ENCODE measurements at places on chromosomes 13 and 19. TPM values are rescaled to one million over a fixed set of nuclear protein-coding genes. Genes with fewer than 3 reads are reported as not detected.

- DNase-seq = peak; percentile 6
Observed at GRCh38 chr13:79772811-79773210, 291.9 kb downstream of the NDFIP2 start.

DNA sequence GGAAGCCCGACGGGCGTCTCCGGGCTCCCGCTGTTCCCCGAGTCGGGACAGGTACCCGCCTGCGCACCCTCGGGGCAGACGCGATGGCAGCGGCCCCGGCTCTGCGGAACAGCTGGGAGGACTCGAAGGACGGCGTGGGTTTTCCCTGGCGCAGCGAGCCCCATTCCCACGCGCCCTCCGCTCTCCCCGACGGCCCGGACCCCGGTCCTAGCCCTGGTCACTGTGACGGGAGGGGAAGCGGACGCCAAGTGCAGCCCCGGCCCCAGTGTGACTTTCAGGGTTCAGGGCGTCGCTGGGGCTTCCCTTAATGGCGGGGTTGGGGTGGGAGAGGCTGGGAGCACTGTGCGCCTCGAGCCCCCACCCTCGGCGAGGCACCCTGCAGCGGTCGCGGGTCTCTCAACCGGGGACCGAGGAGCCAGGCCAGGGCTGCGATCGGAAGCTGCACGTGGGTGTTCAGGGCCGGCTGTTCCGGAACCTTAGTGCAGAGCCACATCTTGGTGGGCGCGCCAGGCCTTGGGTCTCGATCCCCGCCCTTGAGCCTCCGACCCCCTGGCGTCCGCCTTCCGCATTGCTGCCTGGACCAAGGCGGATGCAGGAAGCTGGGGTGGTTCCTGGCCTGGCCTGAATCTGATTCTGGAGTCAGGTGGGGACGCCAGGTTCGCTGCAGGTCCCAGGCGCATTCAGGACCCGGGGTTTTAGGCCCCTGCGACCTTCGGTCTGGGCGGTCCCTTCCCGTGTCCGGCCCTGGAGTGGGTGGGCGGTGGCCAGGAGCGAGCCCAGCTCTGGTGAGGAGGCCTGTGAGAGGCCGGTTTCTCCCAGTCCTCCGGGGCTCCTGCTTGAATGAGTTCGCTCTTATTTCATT is 3.5 kb downstream of the LGALS7B start:
- no peak for DNase-seq

GRCh38 chr19:42207767-42208271 is 9.7 kb downstream of the DEDD2 start:
- no peak for DNase-seq

DNA sequence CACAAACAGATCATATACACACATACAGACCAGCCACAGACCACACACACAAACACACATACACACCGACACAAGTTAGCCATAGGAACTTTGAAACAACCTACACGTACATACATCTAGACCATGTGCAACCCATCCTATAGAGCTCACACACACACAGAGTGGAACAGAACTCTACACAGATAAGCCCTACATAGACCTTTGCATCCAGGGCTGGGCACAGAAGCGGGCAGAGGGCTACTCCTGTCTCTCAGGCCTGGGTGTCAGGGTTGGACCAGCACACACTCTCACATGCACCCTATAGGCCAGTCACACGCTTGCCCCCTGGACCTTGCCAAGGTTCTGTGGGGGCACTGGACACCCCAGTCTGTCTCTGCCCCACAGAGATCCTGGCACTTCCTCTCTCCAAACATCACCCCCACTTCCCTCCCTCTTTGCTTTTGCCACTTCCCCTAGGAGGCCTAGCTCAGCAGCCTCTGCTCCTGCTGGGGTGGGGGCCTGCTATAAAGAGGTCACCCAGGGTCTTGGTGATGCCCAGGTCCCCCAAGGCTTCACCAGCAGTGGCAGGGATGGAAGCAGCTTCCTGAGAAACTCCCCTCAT is 5.8 kb upstream of the JUNB start:
- peak; percentile 25 for DNase-seq

- DNase-seq = no peak
Observed at GRCh38 chr13:100573121-100573520, 15.5 kb downstream of the GGACT start.

DNA sequence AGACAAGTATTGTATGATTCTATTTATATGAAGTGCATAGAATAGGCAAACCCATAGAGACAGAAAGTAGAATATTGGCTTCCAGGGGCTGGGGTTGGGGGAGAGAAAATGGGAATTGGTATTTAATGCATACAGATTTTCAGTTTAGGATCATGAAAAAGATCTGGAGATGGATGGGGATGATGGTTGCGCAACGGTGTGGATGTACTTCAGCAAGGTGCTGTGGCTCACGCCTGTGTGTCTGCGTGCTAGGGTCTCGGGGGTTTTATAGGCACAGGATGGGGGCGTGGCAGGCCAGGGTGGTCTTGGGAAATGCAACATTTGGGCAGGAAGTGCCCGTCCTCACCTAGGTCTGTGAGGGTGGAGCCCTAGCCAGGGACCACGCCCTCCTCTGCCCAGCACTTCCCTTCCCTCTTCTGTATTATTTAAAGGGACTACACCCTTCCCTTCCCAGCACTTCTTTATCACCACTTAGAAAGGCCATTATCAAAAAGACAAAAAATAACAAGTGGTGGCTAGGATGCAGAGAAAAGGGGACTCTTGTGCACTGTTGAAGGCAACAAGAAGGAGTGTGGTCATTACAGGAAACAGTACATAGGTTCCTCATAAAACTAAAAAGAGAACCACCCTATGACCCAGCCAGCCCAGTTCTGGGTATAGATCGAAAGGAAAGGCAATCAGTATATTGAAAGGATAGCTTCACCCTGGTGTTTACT is 29.0 kb downstream of the LILRB4 start:
- DNase-seq = no peak

- DNase-seq = no peak
Observed at GRCh38 chr19:38720559-38721236, 23.6 kb downstream of the CAPN12 start.

GRCh38 chr13:109783447-109783814 is 3.0 kb downstream of the IRS2 start:
- DNase-seq = no peak

- DNase-seq = no peak
Observed at GRCh38 chr13:95039415-95039814, 261.8 kb downstream of the ABCC4 start.

DNA sequence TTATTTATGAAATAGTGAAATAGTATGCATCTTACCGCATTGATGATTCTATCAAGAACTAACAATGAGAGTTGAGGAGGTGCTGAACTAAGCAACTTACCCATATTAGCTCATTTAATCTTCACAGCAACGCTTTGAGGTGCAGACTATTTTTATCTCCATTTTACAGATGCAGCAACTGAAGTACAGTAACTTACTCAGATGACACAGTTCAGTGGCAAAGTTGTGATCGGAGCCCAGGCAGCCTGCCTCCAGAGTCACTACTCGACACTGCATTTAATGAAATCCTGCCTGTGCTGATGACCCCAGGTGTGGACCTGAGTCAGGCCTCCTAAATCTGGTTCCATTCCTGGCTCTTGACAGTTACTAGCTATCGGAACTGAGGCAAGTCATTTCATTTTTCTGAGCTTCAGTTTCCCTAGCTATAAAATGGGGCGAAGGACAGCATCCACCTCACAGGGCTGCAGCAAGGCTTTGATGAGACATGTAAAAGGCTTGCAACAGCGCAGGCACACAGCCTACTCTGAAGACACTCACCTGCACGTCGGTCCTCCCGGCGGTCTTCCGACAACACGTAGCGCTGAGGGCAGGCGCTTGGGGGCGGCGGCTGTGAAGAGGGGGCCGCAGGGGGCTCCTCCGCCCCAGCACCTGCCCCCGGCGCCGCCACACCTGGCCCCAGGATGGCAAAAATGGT is 1.5 kb downstream of the MYPOP start:
- DNase-seq = no peak

GRCh38 chr13:35889560-35889959 is 241.6 kb downstream of the DCLK1 start:
- no peak for DNase-seq

DNA sequence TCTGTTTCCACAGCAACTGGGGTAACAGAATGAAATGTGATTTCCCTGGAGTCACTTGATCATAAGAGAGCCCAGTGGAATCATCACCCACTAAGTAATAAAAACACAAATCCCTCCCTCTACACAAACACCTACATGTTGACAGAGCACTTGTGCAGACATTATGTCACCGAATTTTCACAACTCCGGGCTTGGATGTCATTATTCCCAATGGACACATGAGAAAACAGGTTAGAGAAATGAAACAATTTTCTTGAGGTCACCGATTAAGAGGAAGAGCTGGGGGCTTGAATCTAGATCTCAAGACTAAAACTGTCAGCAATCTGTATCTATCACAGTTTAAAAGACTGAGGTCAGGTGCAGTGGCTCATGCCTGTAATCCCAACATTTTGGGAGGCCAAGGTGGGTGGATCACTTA is 3.1 kb downstream of the XRCC1 start:
- DNase-seq = no peak

DNA sequence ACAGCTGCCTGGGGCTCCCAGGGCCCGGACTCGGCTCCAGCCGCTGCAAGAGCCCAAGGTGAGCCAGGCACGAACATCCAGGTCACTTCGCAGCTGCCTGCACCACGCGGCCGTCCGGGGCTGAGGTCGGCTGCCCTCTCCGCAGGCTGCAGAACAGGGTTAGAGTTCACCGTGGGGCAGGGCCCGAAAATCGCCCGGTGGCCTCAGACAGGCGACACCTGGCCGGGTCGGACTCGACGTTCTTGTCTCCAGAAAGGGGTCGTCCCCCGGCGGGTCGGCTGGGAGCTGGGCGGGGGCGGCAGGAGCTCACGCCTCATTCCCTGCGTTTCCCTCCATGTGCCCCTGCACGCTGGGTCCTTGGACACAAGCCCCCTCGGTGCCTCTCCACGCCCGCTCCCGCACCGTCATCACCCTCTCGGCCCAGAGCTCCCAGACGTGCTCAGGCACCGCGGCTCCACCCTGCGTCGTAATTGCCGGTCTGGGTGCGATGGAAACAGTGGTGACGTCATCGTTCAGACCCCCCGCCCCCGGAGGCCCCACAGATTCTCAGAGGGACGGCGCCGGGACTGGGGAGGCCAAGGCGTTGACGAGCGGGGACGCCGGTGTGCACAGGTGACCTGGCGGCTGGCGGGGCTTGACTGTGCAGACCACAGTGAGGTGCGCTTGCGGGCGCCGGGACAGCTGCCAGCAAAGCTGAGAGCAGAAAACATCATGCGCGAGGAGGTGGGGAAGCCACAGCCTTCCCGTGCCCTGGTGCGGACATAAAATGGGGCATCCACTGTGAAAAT is 4.0 kb upstream of the GRIN3B start:
- DNase-seq = no peak

- DNase-seq = no peak
Observed at GRCh38 chr19:33063356-33063752, 1.3 kb downstream of the RHPN2 start.

DNA sequence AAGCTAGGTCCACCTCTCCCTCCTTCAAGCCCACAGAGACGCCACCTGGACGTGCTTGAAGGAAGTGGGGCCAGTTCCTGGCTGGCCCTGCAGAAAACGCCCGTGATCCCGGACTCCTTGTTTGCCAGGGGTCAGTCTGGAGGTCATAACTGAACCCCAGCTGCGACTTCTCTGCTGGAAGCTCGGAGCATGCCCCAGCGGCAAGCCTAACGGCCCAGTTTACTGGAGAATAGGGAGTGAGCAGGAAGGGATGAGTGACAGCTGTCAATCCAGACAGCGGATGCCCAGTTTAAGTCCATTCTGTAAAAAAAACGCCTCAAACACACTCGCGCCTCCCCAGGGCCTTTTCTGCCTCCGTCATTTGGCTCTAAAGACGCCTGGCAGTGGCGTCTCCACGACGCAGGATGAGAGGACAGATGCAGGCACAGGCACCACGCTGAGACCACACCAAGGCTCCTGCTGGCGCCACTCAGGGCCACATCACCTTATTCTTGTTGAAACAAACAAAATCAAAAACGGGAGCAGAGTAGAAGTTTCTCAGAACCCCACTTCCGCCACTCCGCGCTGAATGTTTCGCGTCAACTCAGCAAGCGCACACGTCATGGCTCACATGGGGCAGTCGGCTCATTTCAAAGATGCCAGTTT is 57.6 kb downstream of the RASA3 start:
- DNase-seq = no peak

DNA sequence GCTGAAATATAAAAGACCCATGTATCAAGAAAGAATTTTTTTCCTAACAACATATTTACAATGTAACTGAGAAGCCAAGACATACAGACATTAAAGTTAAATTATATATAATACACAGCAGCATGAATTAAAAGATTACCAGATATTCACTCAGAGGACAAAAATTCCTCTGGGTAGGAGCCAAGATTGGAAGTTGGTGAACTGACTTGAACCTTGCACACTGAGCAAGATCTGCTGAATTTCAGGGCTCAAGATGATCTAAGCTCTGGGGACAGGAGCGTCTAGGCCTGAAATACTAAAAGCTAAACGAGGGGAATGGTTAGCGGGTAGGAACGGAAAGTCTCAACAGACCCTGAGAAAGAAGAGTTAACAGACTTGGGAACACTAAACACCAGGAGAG is 8.5 kb downstream of the FOXO1 start:
- DNase-seq = no peak

DNA sequence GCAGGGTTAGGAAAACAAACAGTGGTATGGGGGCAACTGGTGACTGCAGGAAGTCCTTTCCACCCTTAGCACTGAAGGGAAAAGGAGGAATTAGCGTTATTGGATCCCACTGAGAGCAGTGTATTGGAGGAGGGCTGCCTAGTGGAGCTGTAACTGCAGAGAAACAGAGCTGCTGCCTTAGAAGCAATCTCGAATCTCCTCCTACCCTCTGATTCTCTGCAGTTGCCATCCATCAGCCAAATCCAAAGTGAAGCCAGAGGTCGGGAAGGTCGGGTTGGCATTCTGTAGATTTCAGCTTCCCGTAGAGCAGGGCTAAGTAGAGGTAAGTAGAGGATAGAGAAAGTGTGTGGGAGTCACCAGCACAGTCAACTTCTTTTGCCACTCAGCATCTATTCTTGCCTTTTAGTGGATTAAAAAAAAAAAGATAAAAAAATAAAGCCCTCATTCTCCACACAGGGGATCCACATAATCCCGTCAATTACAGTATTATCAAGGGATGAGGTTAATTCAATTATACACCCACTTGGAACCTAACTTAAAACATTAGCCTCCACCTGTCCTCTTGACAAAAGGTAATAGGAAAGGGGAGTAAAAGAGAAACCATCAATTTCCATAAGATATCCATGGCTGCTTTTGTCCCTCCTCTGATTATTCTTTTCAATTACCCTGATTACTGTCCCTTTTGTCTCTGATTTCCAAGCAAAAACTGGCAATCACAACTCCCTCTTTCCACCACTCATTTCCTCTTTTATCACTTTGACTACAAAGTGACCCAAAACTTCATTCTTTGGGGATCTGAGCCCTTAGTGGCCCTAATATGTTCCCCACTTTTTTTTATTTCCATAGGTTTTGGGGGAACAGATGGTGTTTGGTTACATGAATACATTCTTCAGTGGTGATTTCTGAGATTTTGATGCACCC is 234.7 kb downstream of the RBM26 start:
- no peak for DNase-seq

DNA sequence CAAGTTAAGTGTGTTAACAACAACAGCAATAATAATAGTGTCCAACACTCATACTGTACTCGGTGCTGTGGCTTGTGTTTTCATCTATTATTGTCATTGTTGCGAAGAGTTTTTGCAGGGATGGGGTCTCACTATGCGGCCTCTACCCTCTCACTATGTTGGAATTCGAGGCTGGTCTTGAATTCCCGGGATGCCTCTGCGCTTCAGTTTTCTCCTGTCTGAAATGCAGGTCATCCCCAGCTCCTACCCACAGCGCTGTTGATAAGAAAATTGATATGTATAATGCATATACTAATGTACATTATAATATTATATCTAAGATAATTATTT is 4.9 kb upstream of the SBK3 start:
- DNase-seq = no peak

S1PR4 gene
- 1.9 TPM for total RNA-seq

KIR3DL2 gene
- total RNA-seq = not detected

RYR1 gene
- total RNA-seq = 21.1 TPM

ZSCAN5A gene
- total RNA-seq = 4.0 TPM

CKAP2 gene
- total RNA-seq = 26.0 TPM
